Suprapubic skin (tissue), 4 donors: ENCODE measurements at places on chromosomes 6 and 20. TPM values are rescaled to one million over a fixed set of nuclear protein-coding genes. Genes with fewer than 3 reads are reported as not detected.

The SIRPD gene
- total RNA-seq: not detected

The PTP4A1 gene
- total RNA-seq: 54.0 TPM

The ANGPT4 gene
- 2.1 TPM for total RNA-seq

The PI16 gene
- 2.8 TPM for total RNA-seq

- no peaks in the 10 kb centered on the region for H3K27me3 ChIP-seq
- H3K4me1 ChIP-seq: no peaks in the 10 kb centered on the region
- H3K36me3 ChIP-seq: peaks cover 58% of the 10 kb centered on the region
- H3K4me3 ChIP-seq: no peak overlapping the region
- no peak overlapping the region for H3K27ac ChIP-seq
- DNase-seq: no peak
Measured at GRCh38 chr6:37482606-37483251, 17.0 kb downstream of the CCDC167 start.

- no peaks in the 10 kb centered on the region for H3K36me3 ChIP-seq
- no peak overlapping the region for H3K4me3 ChIP-seq
- H3K27ac ChIP-seq: no peak overlapping the region
- no peaks in the 10 kb centered on the region for H3K27me3 ChIP-seq
- no peak for DNase-seq
- H3K4me1 ChIP-seq: peaks cover 6% of the 10 kb centered on the region
Measured at GRCh38 chr20:2299301-2299700, 3.5 kb downstream of the TGM3 start.

DNA sequence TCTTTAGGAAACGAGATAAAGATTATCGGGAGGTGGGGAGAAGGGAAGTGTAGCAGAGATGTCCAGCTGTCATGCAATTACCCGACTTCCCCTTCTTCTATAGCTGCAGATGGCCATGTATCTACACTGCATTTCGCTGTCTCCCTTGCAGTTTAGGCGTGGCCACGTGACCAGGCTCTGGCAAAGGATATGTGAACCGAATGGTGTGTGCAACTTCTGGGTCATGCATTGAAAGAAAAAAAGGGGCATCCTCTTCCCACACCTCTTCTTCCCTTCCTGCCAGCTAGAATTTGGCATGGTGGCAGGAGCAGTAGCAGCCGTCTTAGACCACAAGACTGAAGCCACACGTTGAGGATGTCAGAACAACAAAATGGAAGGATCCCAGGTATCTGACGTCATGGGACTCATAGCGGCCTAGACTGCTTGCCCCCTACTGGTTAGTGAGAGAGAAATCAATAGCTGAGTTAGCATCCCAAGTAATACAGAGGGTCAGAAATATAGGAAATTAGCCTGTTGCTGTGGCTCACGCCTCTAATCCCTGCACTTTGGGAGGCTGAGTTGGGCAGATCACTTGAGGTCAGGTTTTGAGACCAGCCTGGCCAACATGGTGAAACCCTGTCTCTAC is 32.8 kb downstream of the TCF15 start:
- H3K27me3 ChIP-seq: peaks cover 53% of the 10 kb centered on the region
- no peak overlapping the region for H3K4me3 ChIP-seq
- H3K4me1 ChIP-seq: peaks cover 1% of the 10 kb centered on the region
- no peak for DNase-seq
- no peaks in the 10 kb centered on the region for H3K36me3 ChIP-seq

GRCh38 chr20:57670288-57671071 is 39.3 kb downstream of the PMEPA1 start:
- no peak overlapping the region for H3K27ac ChIP-seq
- DNase-seq: no peak
- H3K4me3 ChIP-seq: no peak overlapping the region

- no peaks in the 10 kb centered on the region for H3K4me1 ChIP-seq
- H3K27me3 ChIP-seq: no peaks in the 10 kb centered on the region
- no peak for DNase-seq
- no peak overlapping the region for H3K27ac ChIP-seq
- no peaks in the 10 kb centered on the region for H3K36me3 ChIP-seq
- H3K4me3 ChIP-seq: no peak overlapping the region
Measured at GRCh38 chr6:115137910-115138309, 795.1 kb upstream of the HS3ST5 start.

DNA sequence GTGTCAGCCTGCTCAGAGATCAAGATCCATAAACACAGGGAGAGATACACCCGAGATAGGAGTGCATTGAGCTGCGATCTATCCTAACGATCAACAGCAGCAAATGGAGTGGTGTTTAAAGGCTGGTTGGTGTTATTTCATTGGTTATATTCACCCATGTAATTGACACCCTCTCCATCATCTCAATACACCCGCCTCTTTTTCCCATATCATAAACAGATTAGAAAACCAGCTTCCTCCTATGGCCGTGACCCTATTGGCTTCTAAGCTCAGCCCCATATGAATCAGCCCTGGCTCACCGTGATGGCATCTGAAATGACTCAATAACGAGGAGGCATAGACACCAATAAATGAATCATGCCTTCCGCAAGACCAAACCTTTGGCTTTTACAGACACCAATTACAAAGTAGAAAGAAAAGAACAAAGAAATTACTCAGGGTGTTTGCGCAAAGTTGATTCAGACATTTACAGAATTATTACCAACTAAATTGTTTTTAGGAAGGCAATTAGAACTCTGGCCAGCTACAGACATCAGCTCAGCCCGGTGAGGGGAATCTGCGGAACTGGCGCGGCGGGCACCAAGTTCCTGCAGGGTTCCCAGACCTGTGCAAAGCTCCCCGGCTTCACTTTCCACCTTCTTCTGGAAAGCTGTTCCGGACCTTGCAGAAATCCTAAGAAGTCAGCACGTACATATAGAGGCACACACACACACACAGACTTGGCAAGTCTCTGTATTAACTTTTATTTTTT is 11.5 kb downstream of the PMEPA1 start:
- H3K27ac ChIP-seq: no peak overlapping the region

DNA sequence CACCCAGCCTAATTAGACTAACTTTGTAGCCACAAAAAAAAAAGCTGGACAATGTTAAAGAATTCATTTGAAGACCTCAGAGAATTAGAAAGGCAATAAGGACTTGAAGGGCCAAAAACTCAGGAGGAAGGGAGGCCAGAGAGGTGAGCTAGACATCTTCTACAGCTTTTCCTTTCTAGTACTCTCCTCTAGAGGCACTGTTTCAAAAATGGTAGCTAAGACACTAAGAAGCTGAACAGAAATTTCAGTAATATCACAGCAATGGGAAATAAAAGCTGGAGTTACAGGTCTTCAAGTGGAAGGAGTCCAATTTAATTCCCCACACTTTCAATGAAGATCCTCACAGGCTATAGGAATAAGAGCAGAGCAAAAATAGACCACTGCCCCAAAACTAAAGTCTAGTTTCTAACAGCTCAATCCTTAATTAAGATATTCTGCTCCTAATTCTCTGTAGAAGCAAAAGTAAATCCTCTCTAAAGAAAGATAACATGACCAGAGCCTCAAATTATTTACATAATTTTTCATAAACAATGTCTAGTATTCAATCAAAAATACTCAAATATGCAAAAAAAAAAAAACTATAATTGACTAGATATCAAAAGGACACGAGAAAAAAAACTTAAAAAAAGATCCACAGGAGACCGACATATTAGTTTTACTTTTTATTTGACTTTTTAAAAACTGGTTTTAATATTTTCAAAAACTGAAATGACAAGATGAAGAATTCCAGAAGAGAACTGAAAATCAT is 63.7 kb downstream of the RNGTT start:
- no peaks in the 10 kb centered on the region for H3K27me3 ChIP-seq
- no peak overlapping the region for H3K27ac ChIP-seq
- peaks cover 13% of the 10 kb centered on the region for H3K36me3 ChIP-seq
- DNase-seq: no peak
- H3K4me1 ChIP-seq: no peaks in the 10 kb centered on the region

DNA sequence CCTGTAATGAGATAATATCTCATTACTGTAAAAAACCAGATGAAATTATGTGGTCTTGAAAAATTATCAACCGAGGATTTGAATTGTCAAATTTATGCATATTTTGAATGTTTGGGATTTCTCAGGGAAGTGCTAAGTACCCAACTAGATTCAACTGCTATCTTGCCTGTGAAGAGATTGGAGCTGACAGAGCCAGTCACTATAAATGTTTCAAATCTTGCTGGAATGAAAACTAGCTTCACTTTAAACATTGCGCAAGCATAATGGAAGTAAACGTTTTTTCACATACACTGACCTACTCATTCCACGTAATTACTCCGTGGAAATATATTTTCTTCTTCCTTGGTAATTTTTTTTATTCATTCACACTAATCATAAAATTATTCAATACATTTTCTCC is 46.7 kb downstream of the TMEM170B start:
- H3K27ac ChIP-seq: no peak overlapping the region
- H3K4me1 ChIP-seq: no peaks in the 10 kb centered on the region

DNA sequence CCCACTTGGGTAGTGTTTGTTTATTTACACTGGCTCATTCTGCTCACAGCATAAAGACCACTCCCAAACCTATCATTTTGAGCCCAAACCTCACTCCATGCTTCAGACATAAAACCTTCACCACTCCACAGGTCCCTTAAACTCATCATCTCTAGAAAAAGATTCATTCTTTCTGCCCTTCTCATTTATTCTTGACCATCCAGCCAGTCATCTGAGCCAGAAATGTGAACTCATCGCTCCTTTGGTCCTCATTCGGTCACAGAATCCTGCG is 12.4 kb downstream of the TPMT start:
- H3K27me3 ChIP-seq: no peaks in the 10 kb centered on the region
- DNase-seq: no peak
- no peak overlapping the region for H3K4me3 ChIP-seq
- no peaks in the 10 kb centered on the region for H3K4me1 ChIP-seq

GRCh38 chr20:43590036-43590391 is 723 bp upstream of the IFT52 start:
- peaks cover 17% of the 10 kb centered on the region for H3K4me1 ChIP-seq
- DNase-seq: no peak
- H3K36me3 ChIP-seq: peaks cover 9% of the 10 kb centered on the region
- H3K27me3 ChIP-seq: no peaks in the 10 kb centered on the region
- H3K4me3 ChIP-seq: peak overlapping the region; percentile 69

- peaks cover 24% of the 10 kb centered on the region for H3K4me1 ChIP-seq
- no peak overlapping the region for H3K4me3 ChIP-seq
- no peak for DNase-seq
- H3K36me3 ChIP-seq: no peaks in the 10 kb centered on the region
Measured at GRCh38 chr6:160378882-160379281, 30.7 kb downstream of the SLC22A3 start.
